ENCODE measurements at places on chromosomes 3 and 15.

- peaks cover 95% of the 10 kb centered on the region for H3K4me1 ChIP-seq
- no peak overlapping the region for H3K4me3 ChIP-seq
- H3K27ac ChIP-seq, result no peak overlapping the region
- H3K27me3 ChIP-seq, result no peaks in the 10 kb centered on the region
- no peak for DNase-seq
- peaks cover 43% of the 10 kb centered on the region for H3K36me3 ChIP-seq
Measured at GRCh38 chr3:15287565-15288330, 44.6 kb downstream of the SH3BP5 start.

- no peak overlapping the region for H3K27ac ChIP-seq
- H3K27me3 ChIP-seq, result no peaks in the 10 kb centered on the region
- no peaks in the 10 kb centered on the region for H3K36me3 ChIP-seq
- peaks cover 7% of the 10 kb centered on the region for H3K4me1 ChIP-seq
- H3K4me3 ChIP-seq, result peak overlapping the region; percentile 38
- DNase-seq, result no peak
Measured at GRCh38 chr3:159910991-159911663, 77.5 kb upstream of the IL12A start.

DNA sequence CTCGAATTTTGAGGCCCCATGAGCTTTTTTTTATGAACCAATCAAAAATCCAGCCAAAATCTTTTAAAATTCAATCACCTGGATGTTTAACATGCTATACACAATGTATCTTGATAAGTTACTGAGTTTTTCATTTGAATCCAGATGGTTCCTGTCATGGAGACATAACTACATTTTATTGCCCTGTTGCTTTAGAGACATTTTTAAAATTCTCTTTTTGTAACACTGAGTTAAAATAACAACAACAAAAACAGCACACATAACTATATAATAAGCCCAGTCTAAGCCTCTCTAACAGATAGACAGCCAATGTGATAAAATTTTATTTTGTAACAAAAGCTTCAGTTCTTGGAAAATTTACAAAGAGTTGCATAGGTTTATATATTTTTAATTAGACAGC is 1.8 kb downstream of the PROK2 start:
- H3K4me3 ChIP-seq, result no peak overlapping the region
- H3K36me3 ChIP-seq, result no peaks in the 10 kb centered on the region
- H3K27ac ChIP-seq, result no peak overlapping the region
- peaks cover 69% of the 10 kb centered on the region for H3K27me3 ChIP-seq
- no peak for DNase-seq

DNA sequence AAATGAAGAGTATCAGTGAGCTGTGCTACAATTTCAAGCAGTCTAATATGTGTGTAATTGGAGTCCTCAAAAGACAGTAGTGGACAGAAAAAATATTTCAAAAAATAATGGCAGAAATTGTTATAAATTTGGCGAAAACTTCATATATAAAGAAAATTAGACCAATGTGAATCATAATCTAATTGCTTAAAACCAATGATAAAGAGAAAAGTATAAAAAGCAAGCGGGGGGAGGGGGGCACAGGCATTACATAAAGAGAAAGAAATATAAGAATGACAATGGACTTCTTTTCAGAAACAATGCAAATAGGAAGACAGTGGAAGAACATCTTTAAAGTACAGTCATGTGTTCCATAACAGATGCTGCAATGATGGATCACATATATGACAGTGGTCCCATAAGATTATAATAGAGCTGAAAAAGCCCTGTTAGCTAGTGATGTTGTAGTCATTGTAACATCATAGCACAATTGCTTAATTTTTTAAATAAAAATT is 7.9 kb upstream of the PXYLP1 start:
- H3K4me1 ChIP-seq, result no peaks in the 10 kb centered on the region
- no peaks in the 10 kb centered on the region for H3K27me3 ChIP-seq
- H3K4me3 ChIP-seq, result no peak overlapping the region
- H3K27ac ChIP-seq, result no peak overlapping the region
- DNase-seq, result no peak

- peaks cover 16% of the 10 kb centered on the region for H3K36me3 ChIP-seq
- no peaks in the 10 kb centered on the region for H3K27me3 ChIP-seq
- no peak overlapping the region for H3K4me3 ChIP-seq
- H3K27ac ChIP-seq, result no peak overlapping the region
- no peaks in the 10 kb centered on the region for H3K4me1 ChIP-seq
Measured at GRCh38 chr15:25710184-25710583, 152.9 kb downstream of the ATP10A start.

DNA sequence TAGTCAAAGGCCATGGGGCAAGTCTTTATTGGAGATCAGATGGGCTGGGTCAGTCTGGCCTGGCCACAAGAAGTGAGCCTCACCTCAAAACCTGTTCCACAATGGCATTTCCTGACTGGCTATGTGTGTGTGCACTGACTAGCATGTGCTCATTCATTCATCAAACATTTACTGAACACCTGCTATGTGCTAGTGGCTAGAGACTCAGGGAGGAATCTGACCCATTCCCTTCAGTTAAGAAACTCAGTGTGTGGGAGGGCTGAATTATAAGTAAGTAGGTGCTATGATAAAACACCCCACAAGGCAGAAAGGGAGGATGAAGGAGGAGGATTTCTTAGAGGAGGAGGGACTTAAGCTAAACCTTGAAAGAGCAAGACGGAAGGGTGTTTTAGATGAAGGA is 5.4 kb upstream of the CGNL1 start:
- H3K36me3 ChIP-seq, result no peaks in the 10 kb centered on the region
- H3K27ac ChIP-seq, result no peak overlapping the region
- no peaks in the 10 kb centered on the region for H3K4me1 ChIP-seq
- no peak overlapping the region for H3K4me3 ChIP-seq
- DNase-seq, result no peak
